Glutamatergic neuron (in vitro differentiated cells): ENCODE measurements at places on chromosomes 11 and 22. TPM values are rescaled to one million over a fixed set of nuclear protein-coding genes. Genes with fewer than 3 reads are reported as not detected.

The KCNK4 gene
- 0.47 TPM for total RNA-seq

The ANGPTL5 gene
- not detected for total RNA-seq

The LRRC4C gene
- total RNA-seq: 0.64 TPM

The RHOD gene
- total RNA-seq: not detected

The CCDC81 gene
- total RNA-seq: 0.74 TPM

The SAA4 gene
- total RNA-seq: not detected

- H3K27me3 ChIP-seq: peaks cover 3% of the 10 kb centered on the region
- H3K27ac ChIP-seq: no peak overlapping the region
- no peak overlapping the region for H3K4me3 ChIP-seq
- H3K4me1 ChIP-seq: no peaks in the 10 kb centered on the region
Measured at GRCh38 chr11:70127653-70128434, 49.7 kb downstream of the ANO1 start.

- H3K4me1 ChIP-seq: no peaks in the 10 kb centered on the region
- no peak for DNase-seq
- no peak overlapping the region for H3K4me3 ChIP-seq
- H3K27ac ChIP-seq: no peak overlapping the region
Measured at GRCh38 chr11:59899532-59899931, 20.9 kb downstream of the OOSP3 start.

DNA sequence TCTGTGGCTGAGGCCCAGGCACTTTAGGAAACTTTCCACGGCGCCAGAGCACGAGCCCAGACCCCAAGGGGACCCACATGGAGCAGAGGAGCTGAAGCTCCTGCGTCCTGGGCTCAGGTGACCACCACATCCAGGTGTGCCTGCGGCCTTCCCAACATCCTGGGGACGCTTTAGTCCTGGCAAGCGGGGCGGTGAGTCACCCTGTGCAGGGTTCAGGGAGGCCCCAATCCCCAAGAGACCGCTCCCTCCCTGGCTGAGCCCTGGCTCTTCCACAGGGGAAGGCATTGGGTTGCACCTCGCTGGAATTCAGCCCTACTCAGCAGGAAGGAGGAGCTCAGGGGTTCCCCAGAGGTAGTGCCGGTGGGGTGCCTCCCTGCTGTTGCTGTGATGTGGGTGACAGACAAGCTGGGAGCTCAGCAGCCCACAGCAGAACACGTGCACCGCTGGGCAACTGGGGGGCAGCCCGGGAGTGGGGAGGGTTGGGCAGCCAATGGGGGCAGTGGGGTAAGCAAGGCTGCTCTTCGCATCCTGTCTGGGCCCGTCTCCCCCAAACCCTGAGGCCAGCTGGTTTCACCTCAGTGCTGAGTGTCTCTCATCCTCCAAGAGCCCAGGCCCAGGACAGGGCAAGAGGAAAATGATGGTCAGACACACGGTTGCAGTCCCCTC lies 802.8 kb downstream of the BRD1 start:
- DNase-seq: no peak
- H3K4me1 ChIP-seq: no peaks in the 10 kb centered on the region
- peaks cover 5% of the 10 kb centered on the region for H3K36me3 ChIP-seq
- H3K27ac ChIP-seq: no peak overlapping the region
- H3K4me3 ChIP-seq: no peak overlapping the region
- peaks cover 14% of the 10 kb centered on the region for H3K27me3 ChIP-seq

DNA sequence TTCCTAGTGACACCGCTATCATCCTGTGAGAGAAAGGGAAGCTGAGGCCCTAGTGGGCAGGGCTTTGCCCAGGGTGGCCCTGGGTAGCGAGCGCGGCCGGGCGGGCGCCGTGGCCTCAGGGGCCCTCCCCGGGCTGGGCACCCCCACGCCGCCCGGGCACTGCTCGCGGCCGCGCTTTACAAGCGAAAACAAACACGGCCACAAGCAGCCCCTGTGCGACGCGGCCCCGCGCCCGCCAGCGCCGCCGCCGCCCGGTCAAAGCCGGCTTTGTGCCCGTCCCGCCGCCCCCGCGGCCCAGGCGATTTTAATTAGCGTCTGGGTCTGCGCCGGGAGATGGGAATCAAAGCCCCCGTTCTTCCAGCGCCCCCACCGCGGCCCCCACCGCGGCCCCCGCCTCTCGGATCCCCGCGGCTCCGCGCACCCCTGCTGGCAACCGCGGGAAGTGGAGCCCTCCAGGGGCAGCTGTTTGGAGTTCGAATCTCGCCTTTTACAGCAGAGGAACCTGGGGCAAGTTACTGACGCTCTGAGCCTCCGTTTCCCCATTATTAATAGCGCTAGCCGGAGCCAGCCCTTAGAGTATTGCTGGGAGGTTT lies 47.9 kb downstream of the CHRDL2 start:
- no peak overlapping the region for H3K4me3 ChIP-seq
- no peaks in the 10 kb centered on the region for H3K36me3 ChIP-seq
- H3K27me3 ChIP-seq: peaks cover 11% of the 10 kb centered on the region
- H3K4me1 ChIP-seq: no peaks in the 10 kb centered on the region

- no peaks in the 10 kb centered on the region for H3K4me1 ChIP-seq
- no peak overlapping the region for H3K4me3 ChIP-seq
- no peak overlapping the region for H3K27ac ChIP-seq
- no peak for DNase-seq
Measured at GRCh38 chr11:102610200-102610599, 14.9 kb downstream of the MMP20 start.

DNA sequence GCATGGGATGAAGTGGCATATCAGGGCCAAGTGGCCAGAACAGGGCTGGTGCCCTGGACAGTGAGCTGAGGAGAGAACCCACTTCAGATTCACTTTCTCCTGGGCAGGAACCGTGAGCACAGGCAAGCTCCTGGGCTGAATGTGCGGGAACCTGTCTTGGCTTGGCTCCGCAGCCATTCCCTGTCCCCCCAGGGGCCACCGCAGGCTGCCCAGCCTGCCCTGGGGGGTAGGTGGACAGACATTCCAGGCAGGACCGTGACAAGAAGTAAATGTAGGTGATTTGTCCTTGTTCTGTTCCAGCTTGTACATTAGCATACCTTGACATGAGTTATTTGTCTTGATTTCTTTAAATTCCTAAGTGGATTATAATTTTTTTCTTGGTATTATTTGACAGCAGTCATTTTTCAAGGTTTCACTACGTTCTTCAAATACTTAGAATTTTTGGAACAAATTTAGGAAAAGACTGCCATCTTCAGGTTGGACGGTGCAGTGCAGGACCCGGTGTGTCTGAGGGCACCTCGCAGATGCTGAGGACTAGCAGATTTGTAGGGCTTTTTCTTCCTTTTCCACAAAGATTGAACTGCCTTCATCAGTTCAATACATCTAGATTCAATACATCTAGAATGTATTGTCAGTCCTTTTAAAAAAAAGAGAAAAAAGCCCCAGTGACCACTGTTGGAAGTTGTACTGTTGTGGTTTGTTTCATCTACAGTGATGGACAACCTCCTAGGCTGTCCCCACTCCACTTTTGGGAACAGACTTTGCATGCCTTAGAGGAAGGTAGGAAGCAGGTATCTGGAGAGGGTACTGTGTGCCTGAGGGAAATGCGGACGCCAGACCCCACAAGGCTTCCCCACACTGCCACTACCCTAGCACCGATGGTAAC lies 115.1 kb upstream of the RASSF10 start:
- no peak overlapping the region for H3K4me3 ChIP-seq
- H3K27ac ChIP-seq: no peak overlapping the region
- peaks cover 5% of the 10 kb centered on the region for H3K36me3 ChIP-seq
- H3K27me3 ChIP-seq: peaks cover 5% of the 10 kb centered on the region
- DNase-seq: peak; percentile 84
- peaks cover 6% of the 10 kb centered on the region for H3K4me1 ChIP-seq

DNA sequence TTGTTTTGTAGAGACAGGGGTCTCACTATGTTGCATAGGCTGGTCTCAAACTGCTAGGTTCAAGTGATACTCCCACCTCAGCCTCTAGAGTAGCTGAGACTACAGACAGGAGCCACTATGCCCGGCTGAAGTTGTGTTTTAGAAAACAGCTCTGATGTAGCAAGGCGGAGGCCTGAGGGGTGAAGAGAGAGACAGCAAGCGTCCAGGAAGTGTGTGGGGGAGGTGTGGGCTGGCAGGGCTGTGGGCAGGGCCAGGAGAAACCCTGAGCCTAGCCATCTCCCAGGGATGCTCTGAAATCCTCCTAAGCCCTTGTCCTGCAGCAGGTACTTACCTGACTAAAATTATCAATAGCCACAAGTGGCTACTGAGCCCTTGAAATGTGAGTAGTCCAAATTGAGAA lies 16.1 kb upstream of the RPS3 start:
- H3K4me1 ChIP-seq: no peaks in the 10 kb centered on the region
- H3K4me3 ChIP-seq: no peak overlapping the region
- no peak overlapping the region for H3K27ac ChIP-seq
- H3K36me3 ChIP-seq: no peaks in the 10 kb centered on the region
- DNase-seq: no peak

DNA sequence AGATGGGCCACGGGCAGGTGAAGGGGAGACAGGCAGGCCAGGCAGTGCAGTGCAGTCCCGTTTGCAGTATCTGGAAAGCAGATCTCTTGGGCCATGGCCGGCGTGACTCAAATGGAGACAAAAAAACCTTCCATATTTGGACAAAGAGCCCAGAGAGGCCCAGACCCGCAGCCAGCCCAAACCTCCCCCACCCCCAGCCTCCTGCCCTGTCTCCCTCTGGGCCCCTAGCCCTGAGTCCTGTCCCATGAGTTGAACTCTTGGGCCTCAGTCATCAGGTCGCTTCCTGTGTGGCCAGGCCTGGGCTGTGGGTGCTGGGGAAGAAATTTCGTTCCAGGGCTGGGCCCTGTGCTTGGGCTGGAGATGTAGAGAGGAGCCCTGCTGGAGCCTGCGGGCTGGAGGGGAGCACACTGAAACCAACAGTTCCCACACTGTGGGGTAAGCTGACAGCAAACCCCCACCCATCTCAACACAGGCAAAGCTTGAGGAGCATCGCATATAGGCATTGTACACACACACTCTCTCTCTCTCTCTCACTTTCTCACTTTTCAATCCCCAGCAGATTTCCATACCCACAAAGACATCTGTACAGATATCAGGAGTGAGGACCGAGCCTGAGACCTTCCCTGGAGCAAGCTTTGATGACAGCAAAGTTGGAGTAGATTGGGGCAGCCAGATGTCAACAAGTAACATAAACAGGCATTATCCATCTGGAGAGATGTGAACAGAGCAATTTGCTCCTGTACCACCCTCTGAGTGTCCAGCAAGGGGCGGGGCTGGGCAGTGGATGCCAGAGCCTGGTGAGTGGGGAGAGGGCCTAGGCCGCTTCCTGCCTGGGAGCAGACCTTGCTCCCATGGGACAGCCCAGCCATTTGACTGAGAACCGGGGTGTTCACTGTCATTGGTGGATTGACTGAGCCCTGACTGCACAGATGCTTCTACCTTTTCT lies 17.2 kb downstream of the ARHGEF17 start:
- H3K27ac ChIP-seq: peak overlapping the region; percentile 87
- H3K27me3 ChIP-seq: peaks cover 10% of the 10 kb centered on the region
- H3K36me3 ChIP-seq: no peaks in the 10 kb centered on the region
- peak; percentile 61 for DNase-seq
- H3K4me1 ChIP-seq: peaks cover 62% of the 10 kb centered on the region

DNA sequence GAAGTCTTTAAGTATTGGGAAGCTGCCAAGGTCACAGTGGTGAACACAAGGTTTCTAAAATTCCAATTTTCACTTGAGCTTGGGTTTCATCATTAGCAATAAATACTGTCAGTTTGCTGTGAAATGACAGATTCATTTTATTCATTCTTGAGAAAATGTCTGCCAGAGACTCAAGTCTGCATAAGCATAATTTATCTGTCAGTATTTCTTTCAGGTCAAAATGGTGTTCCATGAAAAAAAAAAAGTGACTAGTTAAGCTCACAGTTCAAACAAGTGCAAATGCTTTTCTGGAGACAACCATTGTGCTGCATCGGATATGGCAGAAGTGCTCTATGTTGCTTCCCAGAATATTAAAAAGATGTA lies 8.1 kb upstream of the GDPD5 start:
- H3K27ac ChIP-seq: no peak overlapping the region
- no peak overlapping the region for H3K4me3 ChIP-seq
- DNase-seq: no peak
- H3K4me1 ChIP-seq: peaks cover 17% of the 10 kb centered on the region

- no peaks in the 10 kb centered on the region for H3K36me3 ChIP-seq
- H3K27me3 ChIP-seq: peaks cover 4% of the 10 kb centered on the region
- DNase-seq: no peak
- no peak overlapping the region for H3K27ac ChIP-seq
- H3K4me3 ChIP-seq: no peak overlapping the region
Measured at GRCh38 chr22:44026630-44027511, 2.8 kb downstream of the PARVB start.

GRCh38 chr11:111870522-111870885 lies 877 bp downstream of the ALG9 start:
- H3K27ac ChIP-seq: peak overlapping the region; percentile 85
- peaks cover 8% of the 10 kb centered on the region for H3K27me3 ChIP-seq
- peak overlapping the region; percentile 95 for H3K4me3 ChIP-seq
- H3K4me1 ChIP-seq: peaks cover 3% of the 10 kb centered on the region
- no peaks in the 10 kb centered on the region for H3K36me3 ChIP-seq

DNA sequence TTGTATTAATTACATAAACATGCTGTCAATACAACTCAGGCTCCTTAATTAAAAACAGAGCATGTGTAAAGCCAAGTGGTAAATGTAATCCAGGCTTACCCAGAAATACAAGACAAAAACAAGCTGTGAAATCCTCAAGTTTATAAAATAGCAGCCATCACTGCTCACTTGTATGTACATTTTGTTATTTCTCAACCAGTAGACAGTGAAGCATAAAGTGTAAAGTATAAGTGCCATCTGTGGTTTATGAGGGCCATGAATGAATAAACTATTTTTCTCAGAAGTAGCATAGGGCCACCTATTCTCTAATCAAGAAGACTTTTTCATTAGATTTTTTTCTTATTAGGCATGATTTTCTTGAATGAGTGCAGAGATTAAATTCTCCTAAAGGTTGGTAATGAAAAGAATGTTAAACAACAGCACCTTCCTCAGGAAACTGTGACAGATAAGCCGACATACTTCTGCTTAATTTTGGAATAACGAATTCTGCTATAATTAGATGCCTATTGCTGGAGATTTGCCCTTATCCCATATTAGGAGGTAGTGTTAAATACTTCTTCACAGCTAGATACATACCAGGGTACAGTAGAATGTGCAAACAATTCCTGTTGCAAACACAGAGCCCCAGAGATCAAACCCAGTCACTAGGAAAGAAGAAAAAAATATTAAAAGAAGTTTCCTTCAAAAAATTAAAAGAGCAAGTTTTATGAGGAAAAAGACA lies 13.0 kb downstream of the SLC5A12 start:
- DNase-seq: no peak
- no peaks in the 10 kb centered on the region for H3K27me3 ChIP-seq
- no peaks in the 10 kb centered on the region for H3K36me3 ChIP-seq
- no peak overlapping the region for H3K4me3 ChIP-seq
- H3K27ac ChIP-seq: no peak overlapping the region

- no peak overlapping the region for H3K27ac ChIP-seq
- no peaks in the 10 kb centered on the region for H3K36me3 ChIP-seq
- no peaks in the 10 kb centered on the region for H3K27me3 ChIP-seq
- no peak for DNase-seq
- peaks cover 12% of the 10 kb centered on the region for H3K4me1 ChIP-seq
- H3K4me3 ChIP-seq: no peak overlapping the region
Measured at GRCh38 chr11:16169541-16169940, 186.8 kb downstream of the SOX6 start.
